CD4-positive, CD25-positive, alpha-beta regulatory T cell (primary cell): ENCODE measurements at places on chromosomes 1 and 21.

- no peak for DNase-seq
Measured at GRCh38 chr1:116311756-116312680, 61.0 kb upstream of the ATP1A1 start.

DNA sequence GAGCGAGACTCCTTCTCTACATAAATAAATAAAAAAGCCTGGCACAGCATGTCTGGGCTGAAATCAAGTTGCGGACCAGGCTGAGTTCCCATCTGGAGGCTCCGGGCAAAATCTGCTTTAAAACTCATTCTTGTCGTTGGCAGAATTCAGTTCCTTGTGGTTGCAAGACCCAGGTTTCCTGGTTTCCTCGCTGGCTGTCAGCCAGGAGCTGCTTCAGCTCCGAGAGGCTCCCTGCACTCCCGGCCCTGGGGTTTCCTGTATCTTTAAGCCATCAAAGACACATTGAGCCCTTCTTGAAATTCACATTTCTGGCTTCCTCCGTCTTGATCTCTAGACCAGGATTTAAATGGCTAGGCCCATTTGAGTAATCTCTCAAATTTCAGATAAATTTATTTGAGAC is 20.6 kb upstream of the SCCPDH start:
- no peak for DNase-seq

DNA sequence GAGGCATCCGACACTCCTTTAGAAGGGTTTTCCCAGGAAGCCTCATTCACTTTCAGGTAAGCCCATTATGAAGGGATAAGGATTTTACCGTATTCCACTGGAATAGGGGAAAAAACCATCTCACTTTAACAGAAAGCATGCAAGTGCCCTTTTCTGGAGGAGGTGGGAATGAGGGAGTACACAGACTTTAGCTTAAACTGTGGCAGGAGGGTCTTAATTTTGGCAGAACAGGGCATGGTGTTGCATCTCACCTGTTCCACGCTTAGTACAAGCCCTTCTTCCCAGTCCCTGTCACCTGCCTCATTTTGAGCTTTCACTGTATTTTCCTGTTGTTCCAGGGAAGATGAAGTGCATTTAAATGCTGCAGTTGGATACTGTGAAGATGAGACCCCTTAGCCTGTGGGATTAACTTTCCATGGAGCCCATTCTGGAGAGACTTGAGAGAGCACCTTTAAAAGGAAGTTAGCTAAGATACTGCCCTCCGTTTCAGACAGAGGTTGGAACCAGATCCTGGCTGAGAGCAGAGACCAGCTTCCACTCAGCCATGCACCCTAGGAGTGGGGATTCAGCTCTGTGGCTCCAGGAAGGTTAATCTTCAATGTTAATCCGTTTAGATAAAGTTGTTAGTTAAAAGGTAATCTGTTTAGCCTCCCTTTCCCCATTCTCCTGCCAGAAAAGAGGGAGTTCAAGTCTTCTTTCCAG is 42.6 kb downstream of the PBX1 start:
- no peak for DNase-seq

GRCh38 chr21:17900990-17901385 is 81.8 kb upstream of the C21orf91 start:
- DNase-seq = no peak

GRCh38 chr1:200774735-200775444 is 36.2 kb downstream of the CAMSAP2 start:
- DNase-seq = no peak

- DNase-seq = no peak
Measured at GRCh38 chr1:181742426-181742825, 259.1 kb downstream of the CACNA1E start.

DNA sequence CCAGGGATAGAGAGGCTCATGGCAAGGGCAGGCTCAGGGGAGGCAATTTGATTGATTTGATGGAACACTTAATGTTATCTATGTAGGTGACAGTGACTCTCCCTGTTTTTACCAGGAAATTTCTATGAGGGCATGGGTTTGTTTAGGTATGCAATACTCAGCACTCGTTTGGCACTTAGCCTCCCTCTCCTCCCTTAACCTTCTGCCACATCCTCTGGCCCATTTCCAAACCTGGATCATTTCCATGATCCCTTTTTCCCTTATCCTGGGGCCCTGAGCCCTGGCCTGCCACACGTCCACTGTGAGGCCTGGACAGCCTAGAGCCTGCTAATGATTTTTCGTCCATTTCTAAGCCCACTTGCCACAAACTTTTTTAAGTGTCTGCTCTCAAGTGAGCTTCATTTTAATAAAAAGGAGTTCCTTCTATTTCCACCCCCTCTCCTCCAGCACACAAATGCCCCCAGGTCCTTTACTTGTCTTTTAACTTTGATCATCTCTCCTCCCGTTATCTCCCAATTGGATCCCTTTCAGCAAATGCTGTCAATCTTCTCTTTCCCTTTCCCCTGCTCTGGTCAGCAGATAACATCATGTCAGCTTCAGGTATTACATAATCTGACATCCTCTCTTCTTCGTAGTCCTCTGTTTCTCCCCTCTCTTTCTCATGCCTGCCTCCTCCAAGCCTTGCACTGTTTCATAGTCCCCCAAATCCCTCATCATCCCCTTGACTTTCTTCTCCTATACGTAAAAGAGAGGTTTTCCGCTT is 37.8 kb upstream of the GADD45A start:
- no peak for DNase-seq

- peak; percentile 89 for DNase-seq
Measured at GRCh38 chr1:58968360-58968952, 184.6 kb upstream of the JUN start.

DNA sequence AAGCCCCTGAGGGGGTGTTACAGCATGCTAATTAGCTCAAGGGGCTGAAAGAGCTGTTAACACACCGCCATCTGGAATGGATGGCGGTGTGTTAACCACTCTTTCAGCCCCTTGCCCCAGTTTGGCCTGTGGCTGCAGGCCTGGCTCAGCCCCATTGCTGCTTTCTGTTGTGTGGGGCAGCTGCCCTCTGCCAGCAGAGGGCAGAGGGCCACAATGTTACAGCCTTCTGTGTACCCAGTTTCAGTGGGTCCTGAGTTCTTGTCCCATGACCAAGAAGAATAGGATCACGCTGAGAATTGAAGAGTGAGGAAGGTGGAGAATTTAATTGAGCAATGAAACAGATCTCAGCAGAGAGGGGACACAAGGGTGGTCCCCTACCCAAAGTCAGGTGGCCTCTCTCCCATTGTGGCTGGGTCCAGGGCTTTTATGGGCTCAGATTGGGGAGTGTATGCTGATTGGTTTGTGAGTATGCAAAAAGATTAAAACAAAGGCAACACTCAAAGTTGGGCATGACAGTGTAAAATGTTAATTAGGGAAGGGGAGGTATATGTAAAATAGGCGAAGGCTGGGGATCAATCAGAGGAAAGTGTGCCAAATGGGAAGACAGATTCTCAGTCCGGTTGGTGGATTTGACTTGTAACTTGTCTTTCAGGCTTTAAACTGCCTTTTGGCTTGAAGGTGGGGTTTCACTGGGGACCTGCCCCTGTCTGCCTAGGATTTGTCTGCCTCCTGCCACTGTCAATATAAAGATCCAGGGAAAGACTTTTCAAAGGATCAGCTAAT is 142.2 kb downstream of the RABGAP1L start:
- no peak for DNase-seq

- no peak for DNase-seq
Measured at GRCh38 chr1:209062081-209062620, 521.4 kb upstream of the CAMK1G start.

DNA sequence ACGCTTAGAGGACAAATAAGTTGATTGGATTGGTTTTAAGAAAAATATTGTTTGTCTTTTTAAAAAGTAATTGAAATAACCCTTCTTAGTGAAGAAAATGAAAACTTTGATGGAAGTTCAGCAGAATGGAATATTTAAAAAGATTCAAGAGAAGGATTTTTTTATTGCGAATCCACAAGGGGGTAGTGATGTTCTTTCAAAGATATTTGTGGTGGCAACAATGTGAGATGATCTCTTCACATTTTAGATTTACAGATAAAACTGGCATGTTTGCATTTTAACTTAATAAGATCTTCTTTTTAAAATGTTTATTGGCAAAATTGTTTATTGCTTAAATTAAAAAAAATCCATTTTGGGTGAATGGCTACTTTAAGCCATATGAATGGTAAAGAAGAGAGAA is 8.9 kb downstream of the CAMTA1 start:
- no peak for DNase-seq

GRCh38 chr1:19213580-19213979 is 3.5 kb upstream of the UBR4 start:
- DNase-seq = no peak

GRCh38 chr1:211174375-211174774 is 40.4 kb upstream of the KCNH1 start:
- DNase-seq = no peak

- no peak for DNase-seq
Measured at GRCh38 chr1:228346731-228347130, 59.9 kb downstream of the TRIM11 start.

DNA sequence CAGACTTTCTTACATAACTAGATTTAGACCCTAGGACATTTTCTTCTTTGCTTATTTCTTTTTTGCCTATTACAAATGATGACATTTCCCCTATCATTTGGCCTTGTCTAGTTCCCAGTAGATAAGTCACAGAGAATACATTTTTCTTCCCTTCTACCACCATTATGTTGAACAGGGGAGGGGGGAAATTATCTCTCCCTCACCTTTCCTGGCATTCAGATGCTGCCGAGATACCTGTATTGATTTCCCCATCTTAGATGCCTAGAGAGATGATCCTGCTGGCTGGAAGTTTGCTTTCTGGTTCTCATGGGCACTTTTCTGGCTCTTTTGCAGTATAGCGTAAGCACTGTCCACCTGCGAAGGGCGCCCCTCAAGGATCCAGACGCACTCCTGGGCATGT is 5.7 kb downstream of the IPO9 start:
- no peak for DNase-seq

- DNase-seq = no peak
Measured at GRCh38 chr1:233664253-233664652, 50.3 kb downstream of the KCNK1 start.

DNA sequence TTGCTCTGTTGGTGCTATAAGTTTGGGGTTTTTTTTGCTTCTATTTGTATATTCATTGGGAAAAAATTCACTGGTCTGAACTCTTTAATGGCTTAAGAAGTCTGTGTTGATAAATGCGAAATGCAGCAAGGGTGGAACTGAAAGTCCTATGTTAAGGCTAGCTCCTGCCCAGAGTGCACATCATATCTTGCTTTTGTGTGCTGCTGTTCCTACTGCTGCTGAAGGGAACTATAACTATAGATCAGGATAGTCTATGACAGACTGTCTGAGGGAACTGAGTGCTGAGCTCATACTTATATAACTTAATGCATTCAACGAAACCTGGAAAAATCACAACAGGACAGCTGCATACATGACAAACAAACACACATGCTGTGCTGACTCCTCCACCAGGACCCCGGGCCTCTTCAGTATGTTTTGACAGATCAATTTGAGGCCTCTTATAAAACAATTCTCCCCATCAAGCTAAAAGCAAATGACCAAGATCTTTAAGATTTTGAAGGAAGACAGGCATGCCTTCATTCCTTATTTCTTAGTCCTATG is 1031.5 kb upstream of the ADGRL2 start:
- no peak for DNase-seq

DNA sequence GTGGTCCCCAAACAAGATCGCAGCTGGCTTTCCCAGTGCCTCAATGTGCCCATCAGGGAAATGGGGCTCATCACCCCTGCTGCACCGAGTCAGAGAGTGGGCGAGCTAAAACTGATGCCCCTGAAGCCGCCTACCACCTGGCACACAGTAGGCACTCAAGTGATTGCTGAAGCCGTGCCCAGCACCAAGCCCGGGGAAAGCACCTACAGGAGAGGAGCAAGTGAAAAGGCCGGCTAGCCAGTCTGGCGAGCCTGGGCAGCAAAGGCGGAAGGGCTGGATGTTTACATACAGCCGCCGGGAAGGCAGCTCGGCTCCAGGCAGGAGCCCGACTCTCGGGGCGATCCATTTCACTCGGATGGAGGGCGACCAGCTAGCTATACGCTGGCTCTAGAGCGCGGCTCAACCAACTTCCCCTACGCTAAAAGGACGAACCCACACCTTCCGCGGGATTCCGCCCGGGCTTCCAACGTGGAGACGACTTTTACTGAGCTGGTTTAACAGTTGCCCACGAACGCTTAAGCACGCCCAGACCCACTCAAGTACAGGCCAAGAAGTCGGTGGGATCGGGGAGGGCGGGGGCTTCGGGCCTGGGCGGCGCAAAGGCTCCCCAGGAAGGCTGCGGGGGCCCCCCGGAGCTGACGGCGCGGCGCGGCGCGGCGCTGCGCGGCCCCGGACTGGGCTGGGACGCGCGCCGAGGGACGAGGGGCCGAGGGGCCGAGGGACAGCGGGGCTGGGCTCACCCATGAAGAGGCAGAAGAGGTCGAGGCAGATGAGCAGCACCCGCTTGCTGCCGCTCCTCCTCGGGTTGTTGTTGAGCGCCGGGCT is 1.0 kb downstream of the PLPP3 start:
- DNase-seq = no peak

DNA sequence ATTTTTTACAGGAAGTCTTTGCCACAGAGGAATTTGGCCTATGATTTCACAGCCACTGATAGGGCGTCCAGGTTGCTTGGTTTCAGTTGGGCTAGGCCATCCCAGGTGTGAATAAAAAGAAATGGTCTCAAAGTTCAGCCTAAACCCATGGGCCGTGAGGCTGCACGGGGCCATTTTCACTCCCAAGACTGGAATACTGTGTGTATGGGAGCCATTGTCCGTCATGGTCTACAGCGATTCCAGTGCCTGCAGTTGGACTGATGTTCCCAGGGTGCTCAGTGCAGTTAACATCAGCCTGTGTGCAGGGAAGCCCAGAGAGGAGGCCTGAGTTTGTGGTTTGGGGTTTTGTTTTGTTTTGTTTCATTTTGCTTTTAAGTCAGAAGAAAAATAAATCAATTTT is 133.2 kb downstream of the ADSS2 start:
- no peak for DNase-seq

DNA sequence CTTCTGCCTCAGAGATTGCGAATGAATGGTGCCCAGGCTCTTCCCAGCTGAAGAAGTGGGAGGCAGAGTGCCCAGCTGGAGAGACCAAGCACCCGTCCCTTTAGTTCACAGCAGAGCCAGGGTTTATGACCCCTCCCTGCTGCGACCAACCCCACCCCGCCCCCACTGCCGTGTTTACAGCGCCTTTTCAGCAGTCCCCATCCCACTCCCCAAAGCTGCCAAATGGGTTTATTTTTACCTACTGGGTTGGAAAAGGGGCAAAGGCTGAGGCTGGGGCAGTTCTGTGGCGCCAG is 23.6 kb downstream of the DYRK3 start:
- no peak for DNase-seq

- DNase-seq = peak; percentile 8
Measured at GRCh38 chr21:17613242-17613676, 558 bp upstream of the BTG3 start.

GRCh38 chr1:24906760-24907490 is 23.2 kb downstream of the RUNX3 start:
- no peak for DNase-seq

- DNase-seq = no peak
Measured at GRCh38 chr1:217261636-217262035, 369.3 kb downstream of the GPATCH2 start.

GRCh38 chr1:92240034-92240433 is 22.3 kb downstream of the C1orf146 start:
- DNase-seq = no peak

GRCh38 chr1:64043288-64043687 is 160.1 kb upstream of the UBE2U start:
- no peak for DNase-seq
